ENCODE measurements at places on chromosomes 2 and 18. TPM values are rescaled to one million over a fixed set of nuclear protein-coding genes. Genes with fewer than 3 reads are reported as not detected.

GRCh38 chr2:127165539-127165935 is 54.6 kb downstream of the CYP27C1 start:
- DNase-seq = peak; percentile 49

GRCh38 chr2:211447548-211447947 is 891.1 kb downstream of the CPS1 start:
- DNase-seq = no peak

DNA sequence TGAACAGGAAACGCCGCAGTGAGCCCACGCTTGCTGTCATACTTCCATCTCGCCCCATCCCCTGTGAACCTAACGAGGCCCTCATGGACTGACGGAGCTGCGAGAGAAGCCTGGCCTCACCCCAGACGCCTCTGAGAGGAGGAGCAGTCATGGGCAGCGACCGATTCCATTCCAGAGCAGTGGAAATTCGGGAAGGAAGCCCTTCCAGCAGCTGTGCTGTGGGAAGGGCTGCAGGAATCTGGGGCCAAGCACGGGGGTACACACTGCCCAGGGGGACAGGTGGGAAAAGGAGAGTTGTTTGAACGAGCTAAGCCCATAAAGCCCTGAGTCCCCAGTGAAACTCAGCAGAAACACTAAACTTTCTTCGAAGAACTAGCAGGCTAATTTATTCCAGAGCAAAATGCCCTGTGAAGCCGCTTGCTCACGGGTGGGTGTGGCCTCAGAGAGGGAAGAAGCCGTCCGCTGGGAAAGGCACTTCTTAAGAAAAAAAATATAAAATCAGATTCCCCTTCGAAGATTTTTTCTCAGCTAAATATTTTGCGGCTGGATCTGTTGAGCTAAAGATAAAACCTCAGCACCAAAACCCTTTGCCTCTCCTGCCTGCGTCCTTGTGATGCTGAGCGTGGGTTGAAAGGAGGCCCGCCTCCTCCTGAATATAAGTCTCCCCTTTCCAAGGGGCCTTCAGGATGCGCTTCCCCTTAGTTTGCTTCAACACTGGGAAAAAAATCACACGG is 38.2 kb downstream of the ANKMY1 start:
- DNase-seq = no peak

GRCh38 chr2:172084395-172084644 is 987 bp upstream of the DLX1 start:
- DNase-seq = no peak

- DNase-seq = no peak
Observed at GRCh38 chr2:84959095-84959565, 11.8 kb upstream of the KCMF1 start.

- no peak for DNase-seq
Observed at GRCh38 chr2:186159101-186159500, 327.0 kb upstream of the ZC3H15 start.

- no peak for DNase-seq
Observed at GRCh38 chr2:187842978-187843847, 289.0 kb upstream of the TFPI start.

Gene ASXL3
- total RNA-seq = 3.6 TPM

- no peak for DNase-seq
Observed at GRCh38 chr18:23210526-23210925, 75.2 kb downstream of the CABLES1 start.

DNA sequence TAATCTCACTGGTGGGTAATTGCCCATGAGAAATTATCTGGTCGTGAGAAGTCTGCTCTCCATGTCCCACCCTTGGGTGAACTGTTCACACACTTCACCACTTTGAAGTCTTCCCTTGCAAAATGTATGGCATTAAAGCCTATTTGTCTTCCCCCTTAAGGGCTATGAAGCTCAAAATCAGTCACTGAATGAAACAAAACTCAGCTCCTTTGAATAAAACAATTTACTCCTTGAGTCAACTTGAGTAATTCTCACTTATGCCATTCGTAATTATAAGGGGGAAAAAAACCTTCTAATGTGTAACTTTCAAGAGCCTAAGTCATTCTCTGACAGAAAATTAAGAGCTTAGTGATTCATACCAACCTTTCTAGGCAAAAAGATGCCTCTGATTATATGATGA is 48.8 kb upstream of the REL start:
- no peak for DNase-seq

- DNase-seq = peak; percentile 90
Observed at GRCh38 chr2:66929632-66930338, 467.3 kb upstream of the ETAA1 start.

DNA sequence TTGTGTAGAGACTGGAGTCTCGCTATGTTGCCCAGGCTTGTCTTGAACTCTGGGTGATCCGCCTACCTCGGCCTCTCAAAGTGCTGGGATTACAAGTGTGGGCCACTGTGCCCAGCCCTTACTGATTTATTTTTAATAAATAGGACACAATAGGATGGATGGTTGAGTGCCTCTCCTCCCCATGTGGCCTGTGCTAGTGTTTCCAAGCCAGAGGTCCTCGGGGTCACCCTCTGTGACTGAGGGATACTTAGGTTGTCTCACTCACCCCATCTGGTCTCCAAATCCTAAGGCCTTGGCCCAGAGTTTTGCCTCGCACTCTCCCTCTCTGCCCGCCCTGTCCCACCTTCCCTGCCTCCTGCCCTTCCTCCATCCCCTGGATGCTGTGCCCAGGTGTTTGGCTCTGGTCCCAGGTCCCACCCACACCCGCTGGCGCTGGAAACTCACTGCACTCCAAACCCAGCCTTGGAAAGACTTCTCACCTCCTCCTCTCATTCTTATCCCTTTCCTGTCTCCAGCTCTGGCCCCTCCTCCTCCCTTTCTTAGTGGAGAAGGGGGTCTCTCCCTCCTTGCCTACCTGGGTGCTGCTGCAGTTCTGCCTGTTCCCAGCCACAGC is 4.7 kb upstream of the ECEL1 start:
- DNase-seq = no peak

- DNase-seq = no peak
Observed at GRCh38 chr18:22093731-22094357, 75.5 kb upstream of the GATA6 start.

DNA sequence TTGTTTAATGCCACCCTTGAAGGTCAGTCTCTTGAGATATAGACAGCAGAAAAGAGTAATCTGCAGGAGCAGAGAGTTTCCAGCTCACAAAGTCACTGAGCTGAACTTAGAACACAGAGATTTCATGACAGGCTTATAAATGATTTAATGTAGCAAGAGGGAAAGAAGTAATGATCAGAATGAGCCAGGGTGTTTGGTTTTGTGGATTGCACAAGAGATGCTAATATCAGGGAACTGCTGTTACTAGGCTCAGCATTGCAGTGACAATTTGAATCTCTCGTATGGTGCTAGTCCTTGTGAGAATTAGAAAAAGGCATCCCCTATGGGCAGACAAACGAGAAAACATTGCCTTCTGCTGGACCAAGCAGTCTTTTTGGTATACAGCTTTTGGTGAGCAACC is 61.7 kb upstream of the ITGB6 start:
- no peak for DNase-seq

DNA sequence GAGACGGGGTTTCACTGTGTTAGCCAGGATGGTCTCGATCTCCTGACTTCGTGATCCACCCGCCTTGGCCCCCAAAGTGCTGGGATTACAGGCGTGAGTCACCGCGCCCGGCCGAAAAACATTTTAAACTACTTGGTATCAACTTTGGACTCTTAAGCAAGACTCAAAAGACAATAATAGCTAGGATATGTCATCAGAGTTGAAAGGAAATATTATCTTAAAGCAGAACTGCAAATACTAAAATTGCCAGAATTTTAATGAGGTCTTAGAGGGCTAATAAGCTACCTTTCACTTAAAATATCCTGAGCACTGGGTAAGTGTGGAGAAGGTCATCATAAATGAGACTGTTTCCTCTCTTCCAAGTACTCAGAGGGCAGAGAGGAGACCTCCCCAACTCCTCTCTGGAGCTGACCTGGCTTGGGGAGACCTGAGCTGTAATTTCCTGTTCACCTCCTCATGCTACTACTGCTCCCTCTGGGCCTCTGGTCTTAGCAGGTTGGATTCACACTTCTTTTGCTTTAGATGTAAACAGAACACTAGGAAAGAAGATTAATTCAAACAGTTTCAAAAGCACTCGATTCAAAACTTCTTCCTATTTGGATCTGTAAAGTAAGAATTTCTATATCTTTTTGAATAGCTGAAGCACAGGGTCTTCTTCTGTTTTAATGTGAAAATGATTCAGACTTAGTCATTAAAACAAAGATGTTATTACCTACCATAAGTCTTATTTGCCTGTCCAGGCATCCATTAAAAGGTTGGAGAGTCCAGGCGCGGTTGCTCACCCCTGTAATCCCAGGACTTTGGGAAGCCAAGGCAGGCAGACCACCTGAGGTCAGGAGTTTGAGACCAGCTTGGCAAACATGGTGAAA is 16.5 kb downstream of the CNRIP1 start:
- no peak for DNase-seq

DNA sequence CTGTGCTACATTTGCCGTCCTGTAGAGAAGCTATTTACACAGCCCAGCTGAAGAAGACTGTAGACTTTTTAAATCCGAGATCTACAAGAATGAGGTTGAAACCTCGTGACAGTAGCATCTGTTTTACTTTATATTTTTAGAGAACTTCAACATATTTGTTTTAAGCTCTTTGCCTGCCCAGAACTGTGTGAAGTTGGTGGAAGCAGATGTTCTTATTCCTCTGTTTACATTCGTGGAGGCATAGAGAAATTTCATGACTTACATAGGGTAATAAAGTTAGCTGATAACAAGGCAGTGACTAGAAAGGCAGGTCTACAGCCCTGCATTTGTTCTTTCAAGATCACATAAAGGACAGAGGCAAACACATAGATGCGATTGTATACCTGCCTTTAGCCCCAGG is 47.0 kb upstream of the MAP3K20 start:
- DNase-seq = no peak

- DNase-seq = no peak
Observed at GRCh38 chr2:48600917-48601316, 16.7 kb upstream of the GTF2A1L start.

Gene EPHA4
- 30.0 TPM for total RNA-seq

DNA sequence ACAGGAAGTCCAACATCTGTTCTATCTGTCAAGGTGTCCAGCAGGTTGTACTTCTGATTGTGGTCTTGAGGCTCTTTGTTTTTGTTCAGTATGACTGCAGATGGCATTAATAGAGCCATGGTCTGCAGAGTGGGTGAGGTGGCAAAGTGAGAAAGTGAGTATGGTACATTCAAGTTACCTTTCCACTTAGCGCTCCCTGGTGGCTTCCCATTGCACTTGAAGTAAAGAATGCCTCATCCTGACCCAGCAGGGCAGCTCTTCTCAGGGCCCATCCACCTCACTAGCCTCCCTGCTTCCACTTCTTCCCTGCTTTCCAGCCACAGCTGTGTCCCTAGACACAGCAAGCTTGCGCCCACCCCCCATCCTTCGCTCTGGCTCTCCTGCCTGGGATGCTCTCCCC is 148.0 kb upstream of the ALPP start:
- DNase-seq = no peak

GRCh38 chr18:515156-515815 is 14.8 kb upstream of the COLEC12 start:
- no peak for DNase-seq

GRCh38 chr2:178220814-178221213 is 26.5 kb downstream of the OSBPL6 start:
- DNase-seq = no peak

DNA sequence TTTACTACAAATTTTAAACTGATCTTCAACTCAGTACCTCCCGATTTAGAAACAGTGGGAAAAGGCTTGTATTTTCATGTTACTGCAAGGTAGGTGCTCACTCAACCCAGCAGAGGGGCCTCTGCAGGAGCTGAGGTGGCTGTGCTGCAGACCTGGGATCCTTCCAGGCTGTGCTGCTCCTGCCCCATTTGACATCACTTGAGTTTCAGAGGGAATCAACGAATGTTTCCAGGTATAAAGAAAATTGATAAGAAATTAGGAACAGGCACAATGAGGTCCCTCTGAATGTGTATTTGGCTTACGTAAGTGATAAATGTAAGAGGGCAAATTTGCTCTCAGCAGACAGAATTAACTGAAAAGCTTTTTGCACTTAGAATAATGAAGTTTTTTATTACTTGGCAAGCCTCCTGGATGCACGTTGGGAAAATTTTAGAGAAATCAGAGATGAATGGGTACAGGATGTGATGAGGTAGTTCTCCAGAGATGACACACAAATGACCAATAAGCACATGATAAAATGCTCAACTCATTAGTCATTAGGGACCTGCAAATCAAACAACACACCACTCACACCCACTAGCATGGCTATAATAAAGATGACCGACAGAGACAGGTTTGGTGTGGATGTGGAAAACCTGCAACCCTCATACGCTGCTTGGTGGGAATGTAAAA is 114.0 kb downstream of the NOL10 start:
- no peak for DNase-seq
